ENCODE measurements at places on chromosomes 4 and X. TPM values are rescaled to one million over a fixed set of nuclear protein-coding genes. Genes with fewer than 3 reads are reported as not detected.

The DHX15 gene
- total RNA-seq, result 107 TPM

The FAM9C gene
- not detected for total RNA-seq

The NPY5R gene
- total RNA-seq, result not detected

The ACE2 gene
- not detected for total RNA-seq

The SMIM43 gene
- total RNA-seq, result 0.72 TPM

The ZFYVE28 gene
- total RNA-seq, result 10.5 TPM

DNA sequence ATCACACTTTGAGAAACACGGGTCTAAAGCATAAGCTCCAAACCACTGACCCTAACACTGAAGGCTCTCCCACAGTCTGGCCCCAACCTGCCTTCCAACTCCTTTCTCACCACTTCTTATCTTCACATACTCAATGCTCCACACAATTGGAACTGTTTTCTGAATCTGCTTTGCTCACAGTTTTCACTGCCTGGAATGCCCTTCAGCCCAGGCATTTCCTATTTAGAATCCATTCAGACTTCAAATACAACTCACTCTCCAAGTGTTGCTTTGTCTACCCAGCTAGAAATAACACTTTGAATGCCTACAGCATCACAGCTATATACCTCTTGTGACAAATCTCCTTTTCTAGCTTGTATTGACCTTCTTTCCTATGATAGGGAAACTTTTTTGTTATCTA, 10.2 kb downstream of the OTUD4 start:
- no peaks in the 10 kb centered on the region for H3K4me1 ChIP-seq
- H3K27ac ChIP-seq, result no peak overlapping the region
- H3K4me3 ChIP-seq, result no peak overlapping the region
- no peak for DNase-seq
- no peaks in the 10 kb centered on the region for H3K27me3 ChIP-seq

DNA sequence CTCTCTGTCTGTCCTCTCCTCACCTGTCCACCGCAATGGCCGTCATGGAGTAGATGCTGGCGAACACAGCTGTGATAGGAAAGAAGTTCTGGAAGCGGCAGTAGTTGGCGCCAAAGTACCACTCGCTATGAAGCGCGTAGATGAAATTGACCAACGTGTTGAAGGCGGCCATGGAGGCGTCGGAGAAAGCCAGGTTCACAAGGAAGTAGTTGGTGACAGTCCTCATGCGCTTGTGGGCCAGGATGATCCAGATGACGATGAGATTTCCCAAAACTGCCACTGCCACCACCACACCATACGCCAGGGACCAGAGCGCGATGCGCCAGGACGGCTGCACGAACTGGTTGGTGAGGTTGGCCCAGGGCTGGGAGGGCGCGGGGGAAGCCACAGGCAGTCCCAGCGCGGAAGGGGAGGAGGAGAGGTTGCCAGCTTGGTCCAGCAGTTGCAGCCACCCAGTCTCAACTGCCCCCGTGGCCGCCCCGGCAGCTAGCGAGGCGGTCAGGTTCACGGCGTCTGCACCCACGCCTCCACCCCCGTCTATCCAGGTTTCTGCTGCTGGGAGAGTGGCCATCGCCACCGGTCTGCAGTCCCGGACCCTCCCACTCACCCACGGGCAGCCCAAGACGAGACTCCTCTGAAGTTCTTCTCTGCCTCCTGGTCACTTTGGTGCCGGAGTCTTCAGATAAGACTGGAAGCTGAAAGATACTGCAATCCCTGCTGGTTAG, 518 bp downstream of the TACR3 start:
- H3K4me1 ChIP-seq, result no peaks in the 10 kb centered on the region
- no peak overlapping the region for H3K4me3 ChIP-seq
- no peak for DNase-seq
- no peaks in the 10 kb centered on the region for H3K36me3 ChIP-seq

GRCh38 chrX:15160558-15161095, 109.3 kb downstream of the ASB9 start:
- H3K36me3 ChIP-seq, result no peaks in the 10 kb centered on the region
- H3K4me1 ChIP-seq, result no peaks in the 10 kb centered on the region
- H3K27ac ChIP-seq, result no peak overlapping the region
- H3K27me3 ChIP-seq, result no peaks in the 10 kb centered on the region
- H3K4me3 ChIP-seq, result no peak overlapping the region

- H3K36me3 ChIP-seq, result no peaks in the 10 kb centered on the region
- no peak for DNase-seq
- no peak overlapping the region for H3K4me3 ChIP-seq
- H3K27ac ChIP-seq, result no peak overlapping the region
Measured at GRCh38 chrX:44239036-44239435, 104.4 kb downstream of the EFHC2 start.

DNA sequence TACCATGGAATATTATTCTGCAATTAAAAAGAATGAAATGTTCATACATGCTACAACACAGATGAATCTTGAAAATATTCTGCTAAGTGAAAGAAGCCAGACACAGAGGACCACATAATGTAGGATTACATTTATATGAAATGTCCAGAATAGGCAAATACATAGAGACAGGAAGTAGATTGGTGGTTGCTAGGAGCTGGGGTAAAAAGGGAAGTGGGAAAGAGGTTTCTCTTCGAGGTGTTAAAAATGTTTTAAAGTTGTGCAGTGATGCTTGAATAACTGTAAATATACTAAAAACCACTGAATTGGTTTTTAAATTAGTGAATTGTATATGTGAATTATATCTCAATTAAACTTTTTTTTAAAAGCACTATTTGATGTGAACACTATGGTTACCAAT, 3.6 kb upstream of the NXT2 start:
- peaks cover 11% of the 10 kb centered on the region for H3K27me3 ChIP-seq
- H3K4me1 ChIP-seq, result peaks cover 6% of the 10 kb centered on the region
- H3K36me3 ChIP-seq, result no peaks in the 10 kb centered on the region
- no peak overlapping the region for H3K4me3 ChIP-seq
- no peak overlapping the region for H3K27ac ChIP-seq

DNA sequence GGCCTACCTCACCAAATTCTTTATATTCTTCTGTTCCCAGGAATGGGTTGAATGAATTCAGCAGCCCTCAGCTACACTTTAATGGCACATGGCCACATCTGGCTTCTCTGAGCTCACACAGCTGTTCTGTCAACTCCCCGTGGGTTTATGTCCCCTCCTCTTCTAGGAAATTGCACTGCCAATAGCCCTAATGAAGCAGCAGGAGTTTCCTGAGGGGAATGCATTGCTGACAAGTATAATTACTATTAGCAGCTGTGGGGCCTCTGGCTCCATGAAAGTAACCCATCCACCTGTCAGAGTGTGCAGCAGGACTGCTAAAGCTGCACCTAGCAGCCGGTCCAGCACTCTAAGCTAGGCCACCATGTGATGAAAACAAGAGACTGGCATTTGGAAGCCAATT, 50.3 kb downstream of the FTHL17 start:
- no peaks in the 10 kb centered on the region for H3K4me1 ChIP-seq
- no peak overlapping the region for H3K27ac ChIP-seq
- no peak overlapping the region for H3K4me3 ChIP-seq

- DNase-seq, result peak; percentile 76
- no peaks in the 10 kb centered on the region for H3K36me3 ChIP-seq
- H3K27ac ChIP-seq, result no peak overlapping the region
- H3K4me3 ChIP-seq, result no peak overlapping the region
Measured at GRCh38 chr4:1488831-1489638, 82.8 kb upstream of the NKX1-1 start.

GRCh38 chrX:119423631-119424030, 24.5 kb downstream of the SLC25A43 start:
- H3K36me3 ChIP-seq, result peaks cover 5% of the 10 kb centered on the region
- no peaks in the 10 kb centered on the region for H3K27me3 ChIP-seq
- peaks cover 7% of the 10 kb centered on the region for H3K4me1 ChIP-seq
- H3K27ac ChIP-seq, result no peak overlapping the region
- no peak overlapping the region for H3K4me3 ChIP-seq

- peaks cover 17% of the 10 kb centered on the region for H3K27me3 ChIP-seq
- DNase-seq, result peak; percentile 84
- no peaks in the 10 kb centered on the region for H3K36me3 ChIP-seq
- no peak overlapping the region for H3K27ac ChIP-seq
- H3K4me3 ChIP-seq, result no peak overlapping the region
- H3K4me1 ChIP-seq, result no peaks in the 10 kb centered on the region
Measured at GRCh38 chrX:153638436-153639176, 8.4 kb upstream of the DUSP9 start.

DNA sequence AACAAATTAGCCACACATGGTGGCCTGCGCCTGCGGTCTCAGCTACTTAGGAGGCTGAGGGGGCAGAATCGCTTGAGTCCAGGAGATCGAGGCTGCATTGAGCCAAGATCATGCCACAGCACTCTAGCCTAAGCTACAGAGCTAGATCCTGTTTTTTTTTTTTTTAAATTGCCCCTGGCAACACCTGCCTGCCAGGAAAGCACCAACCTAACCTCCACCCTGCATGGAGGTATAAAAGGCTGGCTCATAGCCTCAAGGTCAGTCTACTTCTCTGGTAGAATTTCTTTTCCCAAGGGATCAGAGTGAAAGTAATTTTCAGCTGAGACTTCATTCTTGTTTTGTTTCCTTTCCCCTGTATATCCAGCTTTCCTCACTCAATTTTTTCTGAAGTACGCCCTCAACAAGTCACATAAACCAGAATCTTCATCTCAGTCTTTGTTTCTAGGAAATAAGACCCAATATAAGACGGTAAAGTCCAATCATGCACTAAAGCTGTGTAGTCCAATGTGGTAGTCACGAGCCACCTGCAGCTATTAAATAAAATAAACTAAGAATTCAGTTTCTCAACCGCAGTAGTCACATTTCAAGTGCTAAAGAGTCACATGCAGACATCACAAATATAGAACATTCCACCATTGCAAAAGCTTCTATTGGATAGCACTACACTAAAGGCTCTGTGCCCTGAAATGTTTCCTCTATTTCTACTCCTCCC, 113.3 kb downstream of the HPGD start:
- H3K4me1 ChIP-seq, result no peaks in the 10 kb centered on the region
- H3K27me3 ChIP-seq, result no peaks in the 10 kb centered on the region
- no peak overlapping the region for H3K27ac ChIP-seq
- no peak overlapping the region for H3K4me3 ChIP-seq
- H3K36me3 ChIP-seq, result no peaks in the 10 kb centered on the region

- DNase-seq, result no peak
- peaks cover 18% of the 10 kb centered on the region for H3K36me3 ChIP-seq
- H3K4me1 ChIP-seq, result peaks cover 15% of the 10 kb centered on the region
- H3K4me3 ChIP-seq, result no peak overlapping the region
- H3K27ac ChIP-seq, result peak overlapping the region; percentile 95
- no peaks in the 10 kb centered on the region for H3K27me3 ChIP-seq
Measured at GRCh38 chr4:38131371-38132091, 171.3 kb downstream of the PTTG2 start.

- no peaks in the 10 kb centered on the region for H3K4me1 ChIP-seq
- peaks cover 4% of the 10 kb centered on the region for H3K36me3 ChIP-seq
- peak overlapping the region; percentile 76 for H3K4me3 ChIP-seq
- H3K27me3 ChIP-seq, result no peaks in the 10 kb centered on the region
- peak overlapping the region; percentile 87 for H3K27ac ChIP-seq
Measured at GRCh38 chrX:119871245-119871598, 311 bp downstream of the RNF113A start.

GRCh38 chrX:95762716-95763115, 921.9 kb upstream of the DIAPH2 start:
- H3K4me3 ChIP-seq, result no peak overlapping the region
- no peak for DNase-seq
- no peaks in the 10 kb centered on the region for H3K27me3 ChIP-seq
- H3K36me3 ChIP-seq, result no peaks in the 10 kb centered on the region

GRCh38 chr4:142960867-142961644, 115.0 kb upstream of the INPP4B start:
- no peaks in the 10 kb centered on the region for H3K4me1 ChIP-seq
- DNase-seq, result no peak
- H3K36me3 ChIP-seq, result no peaks in the 10 kb centered on the region
- H3K27me3 ChIP-seq, result no peaks in the 10 kb centered on the region

DNA sequence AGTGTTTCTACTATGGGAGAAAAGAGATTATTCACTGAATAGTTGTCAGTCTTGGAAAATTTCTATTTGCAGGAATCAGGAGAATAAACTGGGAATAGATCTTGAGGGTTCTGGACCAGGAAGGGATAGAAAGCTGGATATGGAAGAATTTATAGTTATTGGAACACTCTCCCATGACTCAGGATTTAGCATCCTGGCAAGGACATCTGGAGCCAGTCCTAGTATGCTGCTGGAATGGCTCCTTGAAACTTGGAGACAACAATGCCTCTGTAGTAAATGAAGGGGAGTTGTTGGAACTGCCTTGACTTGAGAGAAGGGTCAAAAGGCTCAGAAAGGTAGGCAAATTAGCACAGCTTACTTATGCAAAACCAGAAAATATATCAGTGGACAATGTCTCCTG, 23.5 kb upstream of the THOC2 start:
- peaks cover 10% of the 10 kb centered on the region for H3K4me1 ChIP-seq
- H3K36me3 ChIP-seq, result no peaks in the 10 kb centered on the region
- no peak overlapping the region for H3K4me3 ChIP-seq
- no peak overlapping the region for H3K27ac ChIP-seq

DNA sequence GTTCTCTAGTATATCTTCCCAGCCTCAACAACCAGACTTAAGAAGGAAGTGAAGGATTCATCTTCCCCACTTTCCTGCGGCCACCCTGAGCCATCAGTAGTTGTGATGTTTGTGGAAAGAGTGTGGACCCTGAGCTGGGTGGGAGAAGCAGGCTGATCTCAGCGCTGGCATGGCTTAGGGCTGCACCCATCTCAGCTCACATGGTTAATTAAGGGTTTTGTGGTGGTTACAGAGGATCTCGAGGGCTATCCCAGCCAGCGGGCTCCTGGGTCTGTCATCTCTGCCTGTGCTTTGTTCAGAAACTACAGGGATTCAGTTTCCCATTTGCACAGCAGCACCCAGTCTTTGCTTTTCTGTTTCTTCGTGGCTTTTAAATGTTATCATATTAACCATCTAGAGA, 163.4 kb downstream of the PTTG2 start:
- no peak for DNase-seq
- H3K27me3 ChIP-seq, result no peaks in the 10 kb centered on the region
- no peak overlapping the region for H3K4me3 ChIP-seq
- peaks cover 7% of the 10 kb centered on the region for H3K36me3 ChIP-seq

- H3K4me1 ChIP-seq, result peaks cover 10% of the 10 kb centered on the region
- H3K4me3 ChIP-seq, result peak overlapping the region; percentile 48
- peak; percentile 95 for DNase-seq
- no peaks in the 10 kb centered on the region for H3K36me3 ChIP-seq
Measured at GRCh38 chr4:6727081-6727942, 11.3 kb downstream of the BLOC1S4 start.

DNA sequence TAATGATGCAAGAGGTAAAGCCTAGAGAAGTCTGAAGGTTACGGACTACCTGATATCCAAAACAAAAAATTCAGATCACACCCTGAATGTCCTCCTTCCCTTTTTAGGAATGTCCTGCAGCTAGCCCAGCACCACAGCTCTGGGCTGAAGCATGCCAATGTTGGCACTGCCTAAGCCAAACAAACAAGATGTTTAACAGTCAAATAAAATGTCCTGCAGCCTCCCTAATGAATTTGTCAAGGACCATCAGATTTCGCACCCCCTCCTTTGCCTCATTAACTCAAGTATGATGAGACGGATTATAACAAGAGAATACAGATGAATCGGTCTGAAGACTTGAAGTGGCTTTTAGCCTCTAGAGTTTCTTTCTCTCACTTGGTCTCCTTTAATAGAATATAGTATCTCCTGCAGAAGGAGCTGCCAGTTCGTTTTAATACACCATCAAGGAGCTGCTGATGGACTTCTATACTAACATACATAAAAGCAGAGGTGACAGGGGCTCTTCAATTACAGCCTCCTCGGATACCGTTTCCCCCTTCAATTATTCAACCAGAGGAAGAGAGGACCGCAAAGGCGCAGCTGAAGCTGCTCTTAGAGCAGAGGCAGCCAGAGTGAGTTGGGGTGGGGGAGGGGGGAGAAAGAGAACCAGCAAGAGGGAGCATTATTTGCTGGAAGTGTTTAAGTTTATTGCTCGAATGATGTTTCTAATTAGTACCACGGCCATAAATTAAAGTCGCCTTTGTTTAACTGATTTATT, 3.0 kb upstream of the MAB21L2 start:
- peak overlapping the region; percentile 63 for H3K27ac ChIP-seq
- H3K36me3 ChIP-seq, result no peaks in the 10 kb centered on the region
- peak overlapping the region; percentile 84 for H3K4me3 ChIP-seq
- H3K27me3 ChIP-seq, result no peaks in the 10 kb centered on the region
- DNase-seq, result peak; percentile 60
